ENCODE measurements at places on chromosomes 4 and X.

- DNase-seq, result no peak
Observed at GRCh38 chr4:139329665-139330200, 27.5 kb upstream of the NDUFC1 start.

DNA sequence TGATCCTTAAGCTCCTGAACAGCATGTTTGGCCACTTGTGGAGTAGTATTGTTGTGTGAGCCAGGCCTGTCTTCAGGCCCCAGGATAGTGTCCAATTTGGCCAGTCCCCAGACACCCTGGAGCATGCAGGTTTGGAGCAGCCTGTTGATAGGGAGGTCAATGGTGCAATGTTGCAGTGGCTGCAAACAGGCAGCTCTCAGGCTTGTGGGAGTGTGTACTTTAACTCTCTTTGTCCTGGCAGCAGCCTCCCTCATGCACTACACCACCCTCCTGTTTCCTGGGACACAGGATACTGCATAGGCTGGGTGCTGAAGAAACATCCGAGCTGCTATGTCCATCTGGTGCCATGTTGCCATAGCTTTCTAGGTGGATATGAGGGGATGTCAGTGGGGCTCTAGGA lies 24.0 kb downstream of the TECRL start:
- no peak for DNase-seq

GRCh38 chr4:153004081-153004850 lies 68.1 kb downstream of the FHDC1 start:
- no peak for DNase-seq

DNA sequence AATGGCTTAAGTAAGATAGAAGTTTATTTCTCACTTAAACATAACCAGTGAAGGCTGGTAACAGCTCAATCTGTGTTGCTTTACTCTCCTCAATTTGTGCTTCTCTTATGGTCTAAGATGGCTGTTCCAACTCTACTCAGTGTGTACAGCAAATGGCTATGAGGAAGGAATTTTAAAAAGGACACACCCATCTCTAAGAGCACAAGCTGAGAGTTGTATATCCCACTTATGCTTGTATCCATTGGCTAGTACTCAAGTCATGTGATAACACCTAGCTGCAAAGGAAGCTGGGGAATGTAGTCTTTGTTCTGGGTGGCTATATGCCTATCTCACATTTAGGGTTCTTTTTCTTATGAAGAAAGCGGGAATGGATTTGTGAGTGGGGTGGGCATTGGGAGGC lies 63.3 kb downstream of the GPAT3 start:
- DNase-seq, result no peak

GRCh38 chrX:48617542-48618340 lies 20.4 kb downstream of the WDR13 start:
- no peak for DNase-seq

DNA sequence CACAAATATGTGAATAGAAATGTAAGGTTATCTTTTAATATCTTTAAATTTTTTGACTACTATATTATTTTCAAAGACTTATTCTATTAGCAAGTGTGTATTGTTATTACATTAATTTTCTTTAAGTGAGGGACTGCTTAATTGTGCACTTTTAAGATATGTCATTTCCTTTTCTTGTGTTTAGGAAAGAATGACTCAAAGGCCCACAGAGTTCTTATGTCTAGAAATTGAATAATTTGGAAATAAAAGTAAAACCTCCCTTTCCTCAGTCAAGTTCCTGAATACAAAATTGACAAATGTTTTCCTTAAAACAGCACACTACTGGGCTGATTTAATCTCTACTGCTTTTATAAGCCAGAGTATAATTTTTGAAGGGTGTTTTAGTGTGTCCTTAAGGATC lies 169.7 kb downstream of the TMEM47 start:
- no peak for DNase-seq

GRCh38 chr4:5615496-5616075 lies 92.8 kb downstream of the EVC2 start:
- DNase-seq, result no peak

- DNase-seq, result no peak
Observed at GRCh38 chr4:181504924-181505323, 738.3 kb upstream of the TENM3 start.

- no peak for DNase-seq
Observed at GRCh38 chrX:41661366-41662095, 27.2 kb upstream of the GPR34 start.

Data from vagina (tissue), 2 donors.